Fibroblast of mammary gland (primary cell): ENCODE measurements at places on chromosomes 2 and 18.

DNA sequence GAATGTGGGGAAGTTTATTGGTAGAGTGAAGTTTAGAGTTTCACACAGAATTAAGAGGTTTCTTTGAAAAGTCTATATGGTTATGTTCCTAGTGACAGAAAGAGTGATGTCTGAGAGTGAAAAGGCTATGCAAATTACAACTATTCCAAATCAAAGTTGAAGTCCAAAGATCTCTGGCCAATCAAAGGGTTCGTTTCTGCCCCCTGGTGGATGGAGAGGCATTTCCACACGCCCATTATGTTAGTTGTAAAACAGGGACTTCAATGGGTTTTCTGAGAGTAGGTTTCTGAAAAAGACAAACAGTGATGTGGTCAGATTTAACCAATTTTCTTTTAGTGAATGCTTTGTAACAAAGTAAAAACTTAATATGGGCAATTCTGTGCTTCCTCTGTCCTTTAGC is 441.5 kb upstream of the POU3F3 start:
- peak; percentile 12 for DNase-seq

- peak; percentile 91 for DNase-seq
These were observed 89.6 kb downstream of the MCFD2 start for GRCh38 chr2:46825939-46826568.

DNA sequence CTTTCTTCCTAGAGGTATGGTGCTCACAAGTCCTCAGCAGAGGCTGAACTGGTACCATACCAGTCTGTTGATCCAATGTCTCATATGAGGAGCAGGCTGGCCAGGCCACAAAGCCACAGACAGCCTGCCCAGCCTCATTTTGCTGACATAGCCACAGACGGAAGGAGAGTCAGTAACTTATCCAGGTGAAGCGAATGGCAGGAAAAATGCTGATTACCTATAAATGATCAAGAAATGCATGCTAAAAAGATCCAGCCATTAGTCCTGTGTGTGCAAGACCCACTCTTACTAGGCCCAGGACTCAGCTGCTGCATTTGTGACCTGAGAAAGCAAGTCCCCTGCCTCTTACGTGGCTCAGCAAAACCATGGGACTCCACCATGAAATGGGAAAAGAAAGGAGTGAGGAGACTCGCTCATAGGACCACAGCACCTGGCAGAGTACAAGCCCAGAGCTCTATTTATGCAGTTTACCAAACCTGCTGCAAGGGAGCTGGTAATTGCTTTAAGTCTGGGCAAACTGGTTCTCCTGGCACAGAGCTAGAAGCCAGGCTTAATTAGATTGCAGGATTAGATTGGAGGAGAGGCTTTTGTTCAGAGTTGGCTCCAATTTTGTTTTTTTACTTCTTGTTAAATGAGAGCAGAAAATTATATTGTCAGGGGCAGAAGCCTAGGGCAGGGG is 19.0 kb downstream of the RHOB start:
- DNase-seq = no peak

GRCh38 chr18:66210875-66211274 is 393.0 kb downstream of the CDH19 start:
- no peak for DNase-seq

GRCh38 chr2:3432693-3433338 is 53.3 kb downstream of the TRAPPC12 start:
- DNase-seq = no peak

- DNase-seq = no peak
These were observed 189.6 kb downstream of the MIB1 start for GRCh38 chr18:21930177-21930576.

- peak; percentile 89 for DNase-seq
These were observed 8.7 kb upstream of the TXNDC2 start for GRCh38 chr18:9876867-9877654.

GRCh38 chr2:62569907-62570841 is 64.2 kb upstream of the TMEM17 start:
- no peak for DNase-seq

DNA sequence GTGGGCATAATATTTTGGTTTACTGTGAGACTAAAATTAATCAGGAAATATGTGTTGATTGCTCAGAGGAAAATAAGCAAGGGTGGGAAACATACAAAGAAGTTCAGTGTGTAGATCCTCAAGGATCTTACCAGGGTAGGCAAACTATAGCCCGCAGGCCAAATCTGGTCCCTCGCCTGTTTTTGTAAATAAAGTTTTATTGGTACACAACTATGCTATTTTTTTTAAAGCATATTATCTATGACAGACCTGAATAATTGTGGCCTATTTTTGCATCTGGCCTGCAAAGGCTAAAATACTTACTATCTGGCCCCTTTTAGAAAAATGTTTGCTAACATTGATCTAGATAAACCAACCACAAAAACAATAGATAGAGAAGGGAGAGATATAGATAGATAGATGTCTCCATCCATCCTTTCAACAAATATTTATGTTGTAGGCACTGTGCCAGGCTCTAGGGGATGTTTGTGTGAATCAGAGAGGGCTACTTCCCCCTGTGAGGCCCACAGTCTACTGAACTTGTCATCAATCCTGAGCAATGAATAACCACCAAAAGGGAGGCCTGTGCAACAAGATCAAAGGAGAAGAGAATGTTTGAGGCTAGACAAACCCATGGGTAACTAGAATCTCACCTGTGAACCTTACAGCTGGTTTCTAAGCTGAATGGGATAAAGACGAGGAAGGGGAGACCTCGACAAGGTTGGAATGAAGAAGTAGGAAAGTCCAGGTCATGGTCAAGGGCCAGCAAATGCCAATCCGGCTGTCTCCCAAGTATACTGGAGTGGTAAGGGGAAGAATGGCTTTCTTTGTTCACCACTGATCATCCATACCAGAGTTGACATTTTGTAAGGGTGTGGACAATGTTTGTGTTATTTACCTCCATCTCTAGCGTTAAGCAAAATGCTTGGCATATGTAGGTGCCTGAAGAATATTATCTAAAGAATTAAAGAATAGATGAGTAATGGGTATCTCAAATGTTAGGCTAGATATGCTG is 23.6 kb downstream of the ALPK2 start:
- peak; percentile 81 for DNase-seq

DNA sequence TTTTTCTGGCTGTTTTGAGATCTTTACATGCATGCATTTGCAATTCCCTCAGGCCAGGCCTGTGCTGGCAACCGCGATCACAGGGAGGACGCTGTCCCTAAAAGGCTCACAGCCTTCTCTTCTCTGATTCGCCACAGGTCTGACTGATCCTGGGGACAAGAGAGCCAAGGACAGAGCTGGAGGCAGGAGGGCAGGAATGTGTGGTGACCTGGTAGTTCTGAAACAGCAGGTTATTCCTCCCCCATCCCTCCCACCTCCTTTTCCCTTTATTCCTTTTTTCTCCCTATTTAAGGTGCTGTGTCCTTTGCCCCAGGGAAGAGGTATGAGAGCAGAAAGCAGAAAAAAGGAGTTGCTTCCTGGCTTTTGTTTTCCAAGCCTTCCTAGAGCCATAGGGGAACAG is 21.9 kb downstream of the TMEM177 start:
- no peak for DNase-seq

DNA sequence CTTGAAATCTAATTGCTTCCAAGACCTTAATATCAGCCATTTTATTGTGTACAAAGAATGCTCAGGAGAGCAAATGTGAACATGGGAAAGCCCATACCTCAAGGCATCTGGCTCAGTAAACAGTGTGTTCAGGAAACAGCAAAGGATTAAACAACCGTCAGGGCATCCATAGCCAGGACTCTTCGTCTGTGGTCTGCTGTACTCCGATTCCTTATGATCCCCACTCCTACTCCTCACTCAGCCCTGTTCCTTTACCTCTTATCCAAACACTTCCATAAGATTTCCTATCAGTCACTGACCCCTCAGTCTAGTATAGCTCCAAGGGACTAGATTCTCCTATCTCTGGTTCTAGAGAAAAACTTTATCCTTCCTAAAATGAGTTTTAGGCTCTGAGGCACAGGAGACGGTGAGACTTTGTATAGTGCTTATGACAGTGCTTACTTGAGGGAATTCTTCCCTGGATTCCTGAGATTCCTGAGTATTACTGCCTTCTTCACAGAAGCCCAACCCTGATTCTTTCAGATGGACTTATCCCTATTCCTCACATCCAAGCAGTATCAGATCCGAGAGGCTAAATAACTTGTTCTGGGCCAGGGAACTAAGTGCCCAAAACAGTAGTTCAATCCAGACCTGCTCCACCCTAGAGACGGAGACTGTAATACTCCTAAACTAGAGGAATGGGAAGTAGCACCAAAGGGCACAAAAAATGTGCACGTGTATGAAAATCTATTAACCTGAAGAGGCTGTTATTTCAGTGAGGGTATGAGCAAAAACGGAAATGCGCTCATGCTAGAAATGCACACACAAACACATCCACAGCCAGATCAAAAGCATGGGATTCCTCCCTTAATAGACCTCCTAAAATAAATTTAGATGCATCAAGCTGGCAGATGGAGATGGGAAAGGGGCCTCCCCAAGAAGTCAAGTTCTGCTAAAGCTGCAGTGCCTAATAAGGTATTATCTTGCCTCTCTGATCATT is 42.1 kb upstream of the SIGLEC15 start:
- no peak for DNase-seq

DNA sequence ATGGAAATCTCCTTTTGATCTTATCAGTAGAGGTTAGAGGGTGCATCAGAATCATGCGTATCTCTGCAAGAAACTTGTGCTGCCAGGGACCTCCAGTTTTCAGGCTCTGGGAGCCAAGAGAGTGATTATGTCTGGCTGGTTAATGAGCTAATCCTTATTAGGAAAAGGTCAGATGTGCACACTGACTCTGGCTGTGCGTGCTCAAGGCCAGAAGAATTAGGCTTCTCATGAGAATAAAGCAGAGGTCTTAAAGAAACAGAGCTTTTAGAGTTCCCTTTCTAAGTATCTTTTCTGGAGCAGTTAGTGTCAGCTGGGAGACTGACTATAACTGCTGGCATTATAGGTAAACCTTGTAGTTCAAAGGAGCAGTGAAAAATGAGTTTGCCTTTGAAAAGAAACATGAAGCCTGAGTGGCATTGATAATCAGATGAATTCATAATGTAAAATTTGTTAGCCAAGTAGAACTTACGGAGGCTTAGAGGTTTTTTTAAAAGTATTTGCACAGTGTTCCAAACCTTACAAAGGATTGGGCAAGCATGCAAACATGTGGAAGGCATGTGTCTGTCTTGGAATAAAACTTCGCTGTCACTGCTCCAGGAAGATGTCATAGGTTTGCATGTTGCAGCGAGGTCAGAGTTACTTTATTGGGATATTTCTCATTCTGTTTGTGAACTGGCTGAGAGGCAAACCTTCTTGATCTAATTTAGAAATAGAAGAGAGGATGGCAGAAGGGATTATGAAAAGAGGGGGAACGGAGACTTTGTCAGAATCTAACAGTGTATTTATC is 151.7 kb downstream of the ARHGAP28 start:
- peak; percentile 86 for DNase-seq

DNA sequence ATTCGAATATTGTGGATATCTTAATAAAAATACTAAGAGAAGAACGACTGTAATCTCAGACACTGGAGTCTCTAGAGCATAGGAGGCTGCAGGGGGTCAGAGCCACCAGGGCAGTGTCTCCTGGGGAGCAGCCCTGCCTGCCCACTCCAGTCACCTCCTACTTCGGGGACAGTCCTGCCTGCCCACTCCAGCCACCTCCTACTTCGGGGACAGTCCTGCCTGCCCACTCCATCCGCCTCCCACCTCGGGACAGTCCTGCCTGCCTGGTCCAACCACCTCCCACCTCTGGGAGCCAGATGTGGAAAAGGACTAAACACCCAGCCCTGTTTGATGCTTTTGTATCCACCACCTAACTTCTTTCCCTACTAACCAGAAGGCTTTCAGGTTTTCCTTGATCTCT is 350.1 kb upstream of the SMIM21 start:
- DNase-seq = no peak

DNA sequence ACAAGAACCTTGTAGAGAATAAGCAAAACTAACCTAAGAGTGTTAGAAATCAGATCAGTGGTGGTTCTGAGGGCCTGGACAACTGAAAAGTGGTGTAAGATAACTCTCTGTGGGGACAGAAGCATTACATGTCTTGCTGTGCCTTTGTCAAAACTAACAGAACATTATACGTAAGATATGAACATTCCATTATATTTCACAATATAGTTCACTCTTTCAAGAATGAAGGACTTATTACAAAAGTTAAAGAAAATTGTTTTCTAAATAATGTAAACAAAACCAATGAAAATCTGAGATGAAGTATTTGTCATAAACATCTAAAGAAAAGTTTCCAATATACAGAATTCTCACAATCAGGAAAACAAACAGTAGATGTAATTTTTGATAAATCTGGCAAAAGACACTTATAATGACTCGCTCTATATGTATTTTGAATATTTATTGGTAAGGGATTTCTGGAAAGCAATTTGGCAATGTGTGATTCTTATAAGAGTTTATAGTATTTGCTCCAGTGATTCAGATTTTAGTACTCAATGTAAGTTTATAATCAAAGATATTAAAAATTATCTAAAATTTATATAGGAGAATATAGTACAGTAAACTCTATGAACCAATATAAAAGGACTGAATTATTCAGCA is 258.4 kb downstream of the CD226 start:
- peak; percentile 36 for DNase-seq

GRCh38 chr2:20620271-20620681 is 30.6 kb downstream of the HS1BP3 start:
- no peak for DNase-seq

DNA sequence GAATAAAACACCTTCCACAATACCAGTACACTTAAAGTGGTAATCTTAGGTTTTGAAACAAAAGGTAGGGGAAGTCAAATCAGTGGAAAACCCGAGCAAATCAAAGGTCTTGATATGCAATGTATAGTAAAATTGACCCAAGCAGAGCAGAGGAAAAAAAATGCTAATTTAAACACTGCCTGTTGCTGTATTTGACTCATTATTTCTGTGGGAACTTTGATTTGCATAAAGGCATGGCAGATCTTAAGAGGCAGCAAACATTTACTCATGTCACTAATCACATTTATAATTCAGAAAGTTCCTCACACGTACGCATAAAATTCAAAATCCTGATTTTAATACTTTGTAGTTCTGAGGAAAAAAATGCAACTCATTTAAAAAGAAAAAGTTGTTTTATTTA is 64.4 kb downstream of the IKZF2 start:
- no peak for DNase-seq
